ENCODE measurements at places on chromosomes 3 and 15.

DNA sequence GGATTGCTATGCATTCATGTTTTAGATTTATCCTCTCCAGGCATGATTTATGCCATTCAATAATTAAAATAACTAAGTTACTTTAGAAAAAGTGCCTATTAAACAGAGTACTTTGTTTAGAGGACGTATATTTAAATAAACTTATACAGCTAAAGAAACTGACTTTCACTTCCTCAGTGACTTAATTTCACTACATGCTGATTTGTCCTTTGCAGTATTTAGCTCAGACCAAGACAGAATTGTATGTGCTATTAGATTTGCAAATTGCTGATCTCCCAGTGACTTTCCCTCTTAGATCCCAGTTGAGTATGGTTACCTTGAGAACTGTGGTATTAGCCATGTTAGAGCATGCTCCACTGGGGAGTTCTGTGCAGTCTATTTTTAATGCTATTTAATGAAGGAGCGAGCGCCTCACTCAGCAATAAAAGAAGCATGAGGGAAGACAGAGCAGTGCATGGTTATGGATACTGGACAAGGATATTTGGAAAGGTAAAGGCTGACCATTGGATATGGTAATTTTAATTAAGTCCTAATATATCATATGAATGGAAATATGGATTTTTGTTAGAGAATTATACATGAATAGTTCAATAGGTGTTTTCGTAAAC is 2.7 kb downstream of the ARPP21 start:
- H3K27me3 ChIP-seq: peaks cover 26% of the 10 kb centered on the region
- no peaks in the 10 kb centered on the region for H3K36me3 ChIP-seq
- no peak overlapping the region for H3K4me3 ChIP-seq
- no peak overlapping the region for H3K27ac ChIP-seq

DNA sequence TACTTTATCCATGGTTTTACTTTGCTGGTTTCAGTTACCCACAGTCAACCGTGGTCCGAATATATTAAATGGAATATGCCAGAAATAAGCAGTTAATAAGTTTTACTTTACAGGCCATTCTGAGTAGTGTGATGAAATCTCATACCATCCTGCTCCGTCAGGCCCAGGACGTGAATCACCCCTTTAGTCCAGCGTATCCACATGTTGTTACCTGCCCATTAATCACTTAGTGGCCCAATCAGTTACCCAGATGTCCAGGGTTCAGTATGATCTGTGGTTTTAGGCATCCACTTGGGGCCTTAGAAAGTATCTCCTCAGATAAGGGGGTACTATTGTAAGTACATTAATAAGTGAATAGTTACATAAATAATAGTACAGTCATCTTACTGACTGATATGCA is 88.0 kb downstream of the TTBK2 start:
- DNase-seq: no peak
- peaks cover 30% of the 10 kb centered on the region for H3K36me3 ChIP-seq
- no peak overlapping the region for H3K27ac ChIP-seq
- H3K27me3 ChIP-seq: no peaks in the 10 kb centered on the region
- no peaks in the 10 kb centered on the region for H3K4me1 ChIP-seq

GRCh38 chr3:142886940-142887339 is 1.9 kb downstream of the PCOLCE2 start:
- DNase-seq: no peak
- H3K4me1 ChIP-seq: peaks cover 6% of the 10 kb centered on the region
- peaks cover 20% of the 10 kb centered on the region for H3K27me3 ChIP-seq
- no peak overlapping the region for H3K4me3 ChIP-seq

GRCh38 chr15:55897560-55898336 is 95.7 kb downstream of the NEDD4 start:
- H3K36me3 ChIP-seq: no peaks in the 10 kb centered on the region
- peaks cover 3% of the 10 kb centered on the region for H3K4me1 ChIP-seq
- peak; percentile 48 for DNase-seq
- no peaks in the 10 kb centered on the region for H3K27me3 ChIP-seq

DNA sequence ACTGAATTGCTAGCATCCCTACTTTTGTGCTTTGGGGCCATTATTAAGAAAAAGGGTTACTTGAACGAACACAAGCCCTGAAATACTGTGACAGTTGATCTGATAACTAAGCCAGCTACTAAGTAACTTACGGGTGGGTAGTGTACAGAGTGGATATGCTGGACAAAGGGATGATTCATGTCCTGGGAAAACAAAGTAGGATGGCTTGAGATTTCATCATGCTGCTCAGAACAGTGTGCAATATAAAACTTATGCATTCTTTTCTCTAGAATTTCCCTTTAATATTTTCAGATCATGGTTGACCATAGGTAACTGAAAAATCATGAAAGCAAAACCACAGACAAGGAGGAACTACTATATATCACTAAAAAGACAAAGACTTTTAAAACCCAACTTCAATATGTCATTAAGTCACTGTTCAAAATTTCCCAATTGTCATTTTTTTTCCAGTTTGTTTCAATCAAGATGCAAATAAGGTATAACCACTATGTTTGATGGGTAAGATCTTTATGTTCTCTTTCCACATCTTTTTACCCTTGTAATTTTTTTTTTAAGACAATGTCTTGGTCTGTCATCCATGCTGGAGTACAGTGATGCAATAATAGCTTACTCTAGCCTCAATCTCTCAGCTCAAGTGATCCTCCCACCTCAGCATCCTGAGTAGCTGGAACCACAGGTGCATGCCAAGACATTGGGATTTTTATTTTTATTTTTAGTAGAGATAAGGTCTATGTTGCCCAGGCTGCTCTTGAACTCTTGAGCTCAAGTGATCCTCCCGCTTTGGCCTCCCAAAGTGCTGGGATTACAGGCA is 67.7 kb downstream of the IFT80 start:
- no peaks in the 10 kb centered on the region for H3K4me1 ChIP-seq
- H3K27me3 ChIP-seq: no peaks in the 10 kb centered on the region
- no peak overlapping the region for H3K27ac ChIP-seq

Measured in tibial nerve (tissue), 4 donors.